SHP77 (cell line): ENCODE measurements at places on chromosomes 3 and 15.

DNA sequence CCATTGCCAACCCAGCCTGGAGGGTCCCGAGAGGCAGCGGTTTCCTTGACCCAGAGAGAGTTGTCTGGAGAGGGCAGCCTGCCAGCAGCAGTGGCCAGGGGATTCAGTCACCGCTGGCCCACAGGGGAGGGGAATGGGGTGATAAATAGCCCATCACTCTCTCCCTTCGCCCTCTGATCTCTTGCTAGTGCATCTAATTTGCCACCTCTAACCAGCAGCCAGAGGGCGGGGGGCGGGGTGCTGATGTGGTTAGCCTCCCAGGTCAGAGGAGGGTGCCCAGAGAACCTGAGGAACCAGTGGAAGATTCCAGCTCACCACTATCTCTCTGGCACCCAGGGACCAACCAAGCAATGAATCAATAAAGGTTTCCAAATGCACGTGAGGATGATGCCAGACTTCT lies 35.1 kb upstream of the SLC6A11 start:
- DNase-seq = no peak

- peak; percentile 57 for DNase-seq
Measured at GRCh38 chr15:58227706-58228543, 89.7 kb downstream of the AQP9 start.

DNA sequence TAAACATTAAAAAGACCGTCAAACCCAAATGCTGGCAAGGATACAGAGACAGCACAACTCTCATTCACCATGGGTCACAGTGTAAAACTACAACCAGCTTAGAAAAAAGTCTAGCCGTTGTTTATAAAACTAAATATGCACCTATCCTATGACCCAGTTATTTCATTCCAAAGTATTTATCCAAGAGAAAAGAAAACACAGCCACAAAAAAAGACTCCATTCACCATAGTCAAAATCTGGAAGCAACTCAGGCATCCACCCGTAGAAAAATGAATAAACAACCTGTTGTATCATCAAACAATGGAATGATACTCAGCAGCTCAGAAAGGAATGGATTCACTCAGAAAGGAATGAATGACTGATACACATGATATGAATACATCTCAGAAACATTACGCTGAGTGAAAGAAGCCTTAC lies 28.6 kb downstream of the PLD1 start:
- no peak for DNase-seq

DNA sequence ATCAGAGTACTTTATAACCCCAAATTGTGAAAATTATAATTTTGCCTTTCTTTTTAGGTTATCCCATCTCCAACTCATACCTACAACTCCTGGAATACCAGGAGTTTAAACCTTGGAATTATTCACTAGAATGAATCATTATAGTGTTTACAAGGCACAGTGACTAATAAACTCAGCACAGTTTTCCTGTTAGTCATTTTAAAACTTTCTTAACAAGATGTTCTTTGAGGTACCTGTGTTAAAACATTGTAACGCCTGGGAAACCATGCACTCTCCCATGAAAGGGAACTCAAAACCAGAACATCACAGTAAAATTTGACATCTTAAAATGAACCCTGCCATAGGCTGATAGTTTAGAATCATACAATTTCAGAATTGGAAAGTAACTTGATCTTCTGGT lies 132.4 kb upstream of the OSTN start:
- DNase-seq = no peak

DNA sequence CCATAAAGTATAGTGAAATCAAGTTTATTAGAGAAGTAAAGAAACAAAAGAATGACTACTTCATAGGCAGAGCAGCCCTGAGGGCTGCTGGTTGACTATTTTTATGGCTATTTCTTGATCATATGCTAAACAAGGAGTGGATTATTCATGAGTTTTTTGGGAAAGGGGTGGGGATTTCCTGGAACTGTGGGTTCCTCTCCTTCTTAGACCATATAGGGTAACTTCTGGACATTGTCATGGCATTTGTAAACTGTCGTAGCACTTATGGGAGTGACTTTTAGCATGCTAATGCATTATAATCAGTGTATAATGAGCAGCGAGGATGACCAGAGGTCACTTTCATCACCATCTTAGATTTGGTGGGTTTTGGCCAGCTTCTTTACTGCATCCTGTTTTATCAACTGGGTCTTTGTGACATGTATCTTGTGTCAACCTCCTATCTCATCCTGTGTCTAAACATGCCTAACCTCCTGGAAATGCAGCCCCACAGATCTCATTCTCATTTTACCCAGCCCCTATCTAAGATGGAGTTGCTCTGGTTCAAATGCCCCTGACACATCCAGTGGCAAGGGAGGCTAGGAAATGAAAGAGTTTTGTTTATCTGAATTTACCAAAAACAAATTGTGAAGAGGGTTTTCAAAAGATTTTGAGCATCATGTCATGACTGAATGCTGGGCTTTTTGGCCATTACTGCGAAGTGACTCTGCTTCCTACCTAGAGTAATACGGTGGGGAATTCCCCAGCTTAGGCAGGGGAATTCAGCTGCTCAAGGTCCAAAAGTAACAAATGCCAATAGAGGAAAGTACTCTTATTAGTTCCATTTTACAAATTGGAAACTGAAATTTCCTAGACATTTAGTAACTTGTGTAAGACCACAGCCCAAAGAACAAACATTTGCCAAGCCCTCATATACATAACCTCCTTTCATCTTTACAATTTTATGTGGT lies 6.2 kb upstream of the SPSB4 start:
- DNase-seq = no peak

DNA sequence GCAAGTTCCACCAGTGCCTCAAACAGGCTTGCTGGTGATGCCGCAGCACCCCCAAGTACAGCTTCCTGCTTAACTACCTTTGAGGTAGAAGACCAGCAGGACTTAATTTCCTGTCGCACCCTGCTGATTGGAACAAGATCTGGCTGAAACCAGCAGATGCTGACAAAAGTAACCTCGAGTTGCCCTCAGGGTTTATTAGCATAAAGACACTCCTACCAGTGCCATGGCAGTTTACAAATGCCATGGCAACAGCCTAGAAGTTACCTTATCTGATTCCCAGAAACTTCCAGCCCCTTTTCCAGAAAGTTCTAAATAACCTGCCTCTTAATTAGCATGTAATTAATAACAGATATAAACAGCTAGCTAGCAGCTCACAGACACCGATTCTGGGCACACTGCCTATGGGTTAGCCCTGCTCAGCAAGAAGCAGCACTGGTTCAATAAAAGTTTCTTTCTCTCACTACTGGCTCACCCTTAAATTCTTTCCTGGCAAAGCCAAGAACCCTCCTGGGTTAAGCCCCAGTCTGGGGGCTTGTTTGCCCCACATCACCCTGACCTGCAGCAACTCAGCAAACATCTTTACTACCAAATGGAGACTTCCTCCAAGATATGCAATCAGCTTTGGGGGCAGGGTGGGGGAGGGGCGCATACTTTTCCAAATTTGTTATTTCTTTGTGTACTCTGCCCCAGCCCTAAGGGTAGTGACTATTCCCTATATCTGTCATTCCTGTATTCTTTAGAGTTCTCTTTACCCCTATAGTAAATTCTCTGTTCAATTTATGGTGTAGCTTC lies 54.2 kb downstream of the MAP4 start:
- DNase-seq = no peak

- no peak for DNase-seq
Measured at GRCh38 chr15:41937568-41937923, 34.8 kb downstream of the EHD4 start.

DNA sequence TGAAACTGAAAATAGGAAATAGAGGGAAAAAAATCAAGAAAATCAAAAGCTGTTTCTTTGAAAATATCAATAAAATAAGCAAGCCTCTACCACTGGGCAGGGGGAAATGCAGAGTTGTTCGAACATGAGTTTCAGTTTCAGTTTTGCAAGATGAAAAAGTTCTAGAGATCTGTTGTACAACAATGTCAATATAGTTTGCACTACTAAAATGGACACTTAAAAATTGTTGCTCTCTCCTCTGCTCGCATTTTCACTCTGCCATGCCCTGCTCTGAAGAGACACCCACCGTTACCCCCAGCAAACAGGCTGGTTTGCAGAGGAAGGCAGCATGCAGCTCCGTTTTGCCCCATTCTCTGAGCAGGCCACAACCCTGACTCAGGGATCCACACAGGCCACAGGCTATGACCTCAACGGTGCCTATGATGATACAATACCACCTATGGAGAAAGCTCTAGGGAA lies 64.5 kb downstream of the ZNF148 start:
- DNase-seq = no peak

- no peak for DNase-seq
Measured at GRCh38 chr3:72289692-72290071, 504.7 kb upstream of the PROK2 start.

DNA sequence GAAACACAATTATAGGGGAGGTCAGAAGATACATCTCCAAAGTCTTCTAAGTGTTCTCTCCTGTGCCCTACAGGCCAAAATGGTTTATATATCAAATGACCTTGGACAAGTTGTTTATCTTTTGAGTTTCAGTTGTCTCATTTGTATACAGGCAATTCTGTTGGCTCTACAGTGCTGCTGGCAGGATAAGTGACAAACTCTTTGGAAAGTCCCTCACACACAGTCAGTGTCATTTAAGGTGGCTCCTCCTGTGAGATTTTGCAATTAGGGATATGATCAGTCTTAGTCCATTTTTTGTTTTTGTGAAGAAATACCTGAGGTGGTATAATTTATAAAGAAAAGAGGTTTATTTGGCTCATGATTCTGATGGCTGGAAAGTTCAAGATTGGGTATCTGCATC lies 1035.8 kb upstream of the CFAP20DC start:
- no peak for DNase-seq

- DNase-seq = no peak
Measured at GRCh38 chr15:49901996-49902684, 216.9 kb downstream of the ATP8B4 start.

DNA sequence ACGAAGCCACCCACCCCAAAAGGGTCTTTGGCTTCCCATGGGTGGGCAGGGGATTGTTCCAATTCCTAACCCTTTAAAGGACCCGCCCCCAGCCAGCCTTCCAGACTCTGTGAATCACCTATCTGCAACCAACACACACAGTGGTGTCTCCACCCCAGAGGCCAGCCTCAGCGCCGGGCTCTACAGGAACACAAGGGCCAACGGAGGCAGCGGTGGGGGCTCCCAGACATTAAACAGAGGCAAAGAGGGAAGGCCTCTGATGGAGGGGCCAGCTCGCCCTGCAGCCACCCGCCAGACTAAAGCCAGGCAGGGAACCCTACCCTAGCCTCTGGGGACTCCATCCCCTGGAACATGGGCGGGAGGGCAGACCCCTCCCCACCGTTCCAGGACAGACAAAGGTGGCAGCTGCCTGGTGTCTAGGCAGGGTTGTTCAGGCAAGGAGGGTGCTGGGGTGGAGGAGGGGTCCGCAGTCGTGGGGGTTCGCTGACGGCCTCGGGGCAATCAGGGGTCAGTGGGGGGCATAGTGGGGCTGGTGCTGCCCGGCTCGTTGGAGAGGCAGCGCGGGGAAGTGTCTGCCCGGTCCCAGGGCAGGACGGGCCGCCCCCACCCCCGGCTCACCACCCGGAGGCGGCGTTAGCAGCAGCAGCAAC lies 448 bp downstream of the SHISA5 start:
- DNase-seq = no peak

DNA sequence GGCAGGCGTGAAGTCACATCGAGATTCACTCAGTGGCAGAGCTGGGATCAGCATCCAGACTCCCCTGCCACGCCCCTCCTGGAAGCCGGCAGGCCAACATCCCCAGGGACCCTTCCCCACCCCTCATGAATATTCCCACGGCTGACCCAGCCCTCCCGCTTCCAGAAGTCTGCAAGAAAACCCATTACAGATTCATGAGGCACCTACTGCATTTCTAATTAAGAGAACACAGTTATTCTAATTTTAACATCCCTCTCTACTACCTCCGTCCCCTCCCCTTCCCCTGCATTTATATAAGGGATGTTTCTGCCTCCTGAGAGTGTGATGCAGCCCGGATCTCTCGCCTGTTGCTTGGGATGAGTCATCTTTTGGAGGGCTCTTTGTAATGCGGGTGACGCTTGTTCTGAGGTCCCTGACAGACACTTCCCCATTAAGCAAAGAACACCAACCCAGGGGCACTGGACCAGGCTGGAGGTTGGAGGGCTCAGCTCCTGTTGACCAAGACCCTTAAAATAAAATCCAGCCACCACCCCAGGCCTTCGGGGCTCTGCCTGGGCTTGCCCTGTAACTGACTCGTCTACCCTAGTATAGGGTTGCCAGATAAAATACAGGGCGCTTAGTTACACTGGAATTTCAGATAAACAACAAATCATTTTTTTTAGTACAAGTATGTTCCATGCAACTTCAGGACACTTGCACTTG lies 118.7 kb downstream of the NUP210 start:
- peak; percentile 65 for DNase-seq

DNA sequence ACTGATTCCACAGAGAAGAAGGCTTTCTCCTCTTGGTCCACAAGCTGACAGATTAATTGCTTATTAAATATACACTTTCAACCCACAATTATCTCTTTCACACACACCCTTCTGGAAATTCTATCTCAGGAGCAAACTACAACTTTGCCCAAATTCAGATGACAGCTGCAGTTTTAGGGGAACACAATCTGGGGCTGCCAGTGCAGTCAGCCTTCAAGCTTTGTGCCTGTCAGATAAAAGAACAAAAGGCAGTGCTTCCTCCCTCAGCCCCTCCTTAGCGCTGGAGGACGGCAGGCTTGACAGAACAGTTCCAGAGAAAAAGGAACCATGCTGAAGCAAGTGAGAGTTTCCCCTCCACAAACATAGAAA lies 99.6 kb downstream of the TMCC1 start:
- no peak for DNase-seq

GRCh38 chr15:32838820-32839219 lies 121.0 kb downstream of the GREM1 start:
- DNase-seq = peak; percentile 89

GRCh38 chr3:194364652-194365434 lies 4.7 kb downstream of the LRRC15 start:
- peak; percentile 52 for DNase-seq

GRCh38 chr3:17087509-17087908 lies 202.8 kb downstream of the PLCL2 start:
- DNase-seq = no peak

- DNase-seq = peak; percentile 15
Measured at GRCh38 chr3:41997702-41998550, 36.0 kb upstream of the ULK4 start.

DNA sequence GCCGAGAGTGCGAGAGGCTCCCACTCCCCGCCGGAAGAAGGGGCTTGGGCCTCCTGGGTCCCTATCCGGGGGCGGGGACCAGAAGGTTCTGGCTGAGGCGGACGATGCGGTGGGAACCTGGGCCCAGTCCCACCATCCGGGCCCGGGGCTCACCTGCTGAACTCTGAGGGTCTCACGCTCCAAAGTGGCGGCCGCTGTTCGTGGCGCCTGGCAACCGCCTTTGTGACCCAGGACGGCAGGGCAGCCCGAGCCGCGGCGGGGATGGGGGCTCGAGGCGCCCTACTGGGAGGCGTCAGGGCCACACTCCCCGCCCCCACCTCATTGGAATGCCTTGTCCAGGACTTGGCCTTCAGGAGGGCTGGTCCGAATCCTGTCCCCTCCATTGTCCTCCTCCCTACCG lies at the start of gene FANCD2OS:
TSS of gene FANCD2OS (minus strand) at position 165 of the 400 bp plus-strand sequence. CDS start 3,481 bp downstream, outside the sequence.
- DNase-seq = no peak
